CD4-positive, alpha-beta T cell treated with Interleukin-17A for 1 hour (primary cell): ENCODE measurements at places on chromosomes 13 and 19.

DNA sequence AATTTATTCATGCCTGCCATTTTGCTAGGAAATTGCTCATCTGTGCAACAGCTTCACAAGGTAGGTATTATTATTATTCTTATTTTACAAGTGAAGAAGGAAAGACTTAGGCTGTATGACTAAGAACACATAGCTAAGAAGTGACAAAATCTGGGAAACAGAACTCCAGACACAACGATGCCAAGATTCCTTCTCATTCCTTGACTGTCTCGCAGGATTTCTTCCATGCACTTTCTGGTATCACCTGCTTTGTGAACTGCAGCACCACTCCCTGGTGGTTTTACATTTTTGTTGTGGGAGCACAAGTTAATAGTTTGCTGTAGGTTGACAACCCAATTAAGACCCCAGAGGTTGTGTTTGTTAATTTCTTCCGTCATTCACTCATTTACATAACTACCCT is 188.5 kb downstream of the LACC1 start:
- no peak for DNase-seq

DNA sequence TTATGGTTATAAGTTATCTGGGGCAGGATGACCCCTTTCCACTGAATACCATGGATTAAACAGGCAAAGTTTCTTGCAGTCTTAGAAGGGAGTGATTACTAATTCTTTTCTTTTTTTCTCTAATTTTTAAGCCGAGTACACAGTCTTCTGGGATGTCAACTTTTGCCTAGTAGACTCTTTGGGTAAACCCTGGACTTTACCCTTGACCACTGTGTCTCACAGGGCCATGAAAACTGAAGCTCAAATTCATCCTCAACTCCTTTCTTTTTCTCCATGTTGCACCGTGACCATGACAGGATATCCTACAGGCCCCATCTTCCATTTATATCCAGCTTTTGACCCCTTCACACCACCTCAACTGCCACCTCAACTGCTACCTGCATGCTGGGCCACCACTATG is 51.8 kb downstream of the GJA3 start:
- DNase-seq = no peak

DNA sequence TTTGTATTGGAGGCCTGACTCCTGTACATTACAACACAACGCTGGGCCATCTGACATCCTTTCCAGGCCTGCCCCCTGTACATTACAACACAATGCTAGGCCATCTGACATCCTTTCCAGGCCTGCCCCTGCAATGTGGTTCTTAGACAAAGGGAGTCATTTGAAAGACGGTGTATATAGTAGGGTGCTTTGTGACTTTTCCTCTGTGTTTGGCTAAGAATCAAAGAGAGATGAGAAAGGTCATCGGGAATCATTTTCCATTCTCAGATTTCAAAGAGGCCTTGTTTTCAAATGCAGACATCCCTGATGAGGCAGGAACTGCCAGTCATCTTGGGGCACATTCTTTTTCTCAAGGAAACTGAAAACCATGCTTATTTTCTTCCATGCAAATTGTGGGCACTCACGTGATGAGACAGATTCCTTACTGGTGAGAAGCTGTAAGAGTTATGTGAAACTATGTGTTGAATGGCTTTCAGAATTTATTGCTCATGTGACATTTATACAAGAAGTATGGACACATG is 551.6 kb downstream of the MYO16 start:
- DNase-seq = no peak

GRCh38 chr13:29994911-29995595 is 144.6 kb upstream of the UBL3 start:
- no peak for DNase-seq

DNA sequence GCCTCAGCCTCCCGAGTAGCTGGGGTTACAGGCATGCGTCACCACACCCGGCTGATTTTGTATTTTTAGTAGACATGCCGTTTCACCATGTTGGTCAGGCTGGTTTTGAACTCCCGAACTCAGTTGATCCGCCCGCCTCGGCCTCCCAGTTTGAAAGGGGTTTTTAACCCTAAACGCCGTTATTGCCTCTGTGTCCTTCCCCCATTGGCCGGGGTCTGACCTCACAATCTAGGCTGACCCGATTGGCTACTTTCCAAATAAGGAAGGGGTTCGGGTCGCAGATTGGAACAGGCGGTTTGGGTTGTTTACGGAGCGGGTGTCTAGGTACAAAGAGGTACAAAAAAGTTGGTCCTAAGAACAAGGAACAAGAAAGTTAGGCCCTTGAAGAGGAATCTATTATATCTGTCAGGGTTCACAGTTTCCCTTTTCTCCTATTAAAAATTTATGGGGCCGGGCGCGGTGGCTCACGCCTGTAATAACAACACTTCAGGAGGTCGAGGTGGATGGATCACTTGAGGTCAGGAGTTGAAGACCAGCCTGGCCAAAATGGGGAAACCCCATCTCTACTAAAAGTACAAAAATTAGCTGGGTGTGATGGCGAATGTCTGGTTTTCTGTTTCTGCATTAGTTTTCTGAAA is 1.0 kb downstream of the ZNF253 start:
- peak; percentile 78 for DNase-seq

GRCh38 chr19:3606690-3607289 is at the start of gene TBXA2R:
TBXA2R (minus strand) TSS chr19:3606875; CDS start chr19:3600634, 6,241 bp downstream.
- DNase-seq = peak; percentile 43

- no peak for DNase-seq
Observed at GRCh38 chr13:60931858-60932546, 483.6 kb downstream of the PCDH20 start.

DNA sequence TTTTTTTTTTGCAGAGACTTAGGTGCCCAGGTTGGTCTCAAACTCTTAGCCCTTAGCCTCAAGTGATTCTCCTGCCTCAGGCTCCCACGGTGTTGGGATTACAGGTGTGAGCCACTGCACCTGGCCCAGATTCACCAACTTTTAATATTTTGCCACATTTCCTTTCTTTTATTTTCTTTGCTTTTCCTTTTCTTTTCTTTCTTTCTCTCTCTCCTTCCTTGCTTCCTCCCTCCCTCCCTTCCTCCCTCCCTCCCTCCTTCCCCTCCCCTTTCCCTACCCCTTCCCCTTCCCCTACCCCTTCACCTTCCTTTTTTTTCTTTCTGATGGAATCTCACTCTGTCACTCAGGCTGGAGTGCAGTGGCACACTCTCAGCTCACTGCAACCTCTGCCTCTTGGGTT is 35.3 kb downstream of the BICRA start:
- no peak for DNase-seq
